CD4-positive, alpha-beta T cell treated with Interleukin-15 for 4 hours (primary cell): ENCODE measurements at places on chromosomes 7 and 10.

- no peak for DNase-seq
Observed at GRCh38 chr7:1197997-1198625, 34.6 kb upstream of the UNCX start.

GRCh38 chr10:83862723-83863122, 276.6 kb upstream of the GHITM start:
- DNase-seq = no peak

GRCh38 chr7:10740805-10741204, 232.9 kb upstream of the PHF14 start:
- DNase-seq = no peak

- DNase-seq = no peak
Observed at GRCh38 chr10:128174581-128175559, 48.6 kb upstream of the MKI67 start.

DNA sequence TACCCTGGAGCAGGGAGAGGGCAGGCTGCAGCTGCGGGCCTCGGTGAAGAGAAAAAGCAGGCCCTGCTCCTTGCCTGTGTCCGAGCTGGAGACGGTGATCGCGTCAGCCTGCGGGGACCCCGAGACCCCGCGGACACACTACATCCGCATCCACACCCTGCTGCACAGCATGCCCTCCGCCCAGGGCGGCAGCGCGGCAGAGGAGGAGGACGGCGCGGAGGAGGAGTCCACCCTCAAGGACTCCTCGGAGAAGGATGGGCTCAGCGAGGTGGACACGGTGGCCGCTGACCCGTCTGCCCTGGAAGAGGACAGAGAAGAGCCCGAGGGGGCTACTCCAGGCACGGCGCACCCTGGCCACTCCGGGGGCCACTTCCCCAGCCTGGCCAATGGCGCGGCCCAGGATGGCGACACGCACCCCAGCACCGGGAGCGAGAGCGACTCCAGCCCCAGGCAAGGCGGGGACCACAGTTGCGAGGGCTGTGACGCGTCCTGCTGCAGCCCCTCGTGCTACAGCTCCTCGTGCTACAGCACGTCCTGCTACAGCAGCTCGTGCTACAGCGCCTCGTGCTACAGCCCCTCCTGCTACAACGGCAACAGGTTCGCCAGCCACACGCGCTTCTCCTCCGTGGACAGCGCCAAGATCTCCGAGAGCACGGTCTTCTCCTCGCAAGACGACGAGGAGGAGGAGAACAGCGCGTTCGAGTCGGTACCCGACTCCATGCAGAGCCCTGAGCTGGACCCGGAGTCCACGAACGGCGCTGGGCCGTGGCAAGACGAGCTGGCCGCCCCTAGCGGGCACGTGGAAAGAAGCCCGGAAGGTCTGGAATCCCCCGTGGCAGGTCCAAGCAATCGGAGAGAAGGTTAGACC, 138.0 kb upstream of the STK17A start:
- no peak for DNase-seq

DNA sequence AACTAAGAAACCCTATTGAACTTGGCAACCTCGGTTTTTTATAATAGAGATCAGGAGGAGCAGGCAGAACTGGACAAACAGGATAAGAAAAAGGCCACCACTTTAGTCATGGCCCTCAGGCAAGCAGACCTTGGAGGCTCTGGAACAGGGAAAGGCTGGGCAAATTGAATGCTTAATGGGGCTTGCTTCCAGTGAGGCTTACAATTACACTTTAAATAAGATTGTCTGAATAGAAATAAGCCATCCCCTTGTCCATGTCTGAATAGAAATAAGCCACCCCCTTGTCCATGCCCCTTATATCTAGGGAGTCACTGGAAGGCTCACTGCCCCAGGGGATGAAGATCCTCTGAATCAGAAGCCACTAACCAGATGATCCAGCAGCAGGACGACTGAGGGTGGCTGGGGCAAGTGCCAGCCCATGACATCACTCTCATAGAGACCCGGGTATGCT, 40.6 kb downstream of the AKR1B15 start:
- no peak for DNase-seq

GRCh38 chr7:139901901-139902300, 72.8 kb downstream of the TBXAS1 start:
- DNase-seq = no peak
